ENCODE measurements at places on chromosomes 1 and 21.

- DNase-seq = peak; percentile 42
These were observed 5.3 kb upstream of the CCDC27 start for GRCh38 chr1:3746830-3747521.

DNA sequence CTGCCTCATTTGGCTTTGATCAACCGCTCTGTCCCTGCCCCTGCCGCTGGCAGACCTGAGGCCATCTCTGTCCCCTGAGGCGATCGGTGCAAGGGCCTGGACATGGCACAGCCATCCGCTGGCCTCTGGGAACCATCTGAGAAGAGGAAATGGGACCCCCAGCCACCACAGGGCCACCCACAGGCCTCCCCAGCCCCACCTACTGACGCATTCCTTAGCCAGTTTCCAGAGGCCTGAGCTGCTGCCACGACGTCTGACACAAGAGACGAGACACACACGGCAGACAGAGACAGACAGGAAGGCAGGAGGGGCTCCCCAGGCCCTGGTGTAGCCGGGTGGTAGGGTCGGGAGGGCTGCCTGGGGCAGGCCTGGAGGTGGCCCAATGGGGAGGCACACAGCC, 37.3 kb upstream of the EDN2 start:
- no peak for DNase-seq

DNA sequence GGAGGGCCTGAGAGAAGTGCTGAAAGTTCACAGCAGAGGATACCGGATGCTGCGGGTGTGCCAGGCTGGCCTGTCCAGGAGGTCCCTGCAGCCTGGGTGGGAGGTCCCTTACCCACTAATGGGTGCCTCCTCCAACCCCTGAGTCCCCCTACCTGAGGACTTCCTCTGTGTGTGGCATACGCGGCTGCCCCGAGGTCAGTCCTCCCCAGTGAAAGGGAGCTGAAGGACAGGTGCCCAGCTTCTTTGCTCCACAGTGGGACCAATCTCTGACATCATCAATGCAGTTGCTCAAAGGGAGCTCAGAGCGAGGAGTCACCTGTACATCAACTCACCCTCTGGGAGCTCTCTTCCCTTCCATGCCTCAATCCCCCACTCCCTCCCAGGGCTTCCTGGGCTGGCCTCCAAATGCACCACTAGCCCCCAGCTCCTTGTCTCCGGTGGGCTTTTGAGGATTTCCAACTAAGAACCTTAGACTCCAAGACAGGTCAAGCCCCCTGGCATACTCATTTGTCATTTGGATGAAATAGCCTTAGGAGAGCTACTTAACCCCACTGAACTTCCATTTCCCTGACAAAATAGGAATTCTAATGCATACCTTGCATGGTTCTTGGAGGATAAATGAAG, 53.9 kb downstream of the PDE9A start:
- DNase-seq = no peak

GRCh38 chr1:77994117-77994705, 10.5 kb upstream of the DNAJB4 start:
- no peak for DNase-seq

GRCh38 chr21:27813750-27814149, 846.9 kb upstream of the ADAMTS5 start:
- DNase-seq = no peak

DNA sequence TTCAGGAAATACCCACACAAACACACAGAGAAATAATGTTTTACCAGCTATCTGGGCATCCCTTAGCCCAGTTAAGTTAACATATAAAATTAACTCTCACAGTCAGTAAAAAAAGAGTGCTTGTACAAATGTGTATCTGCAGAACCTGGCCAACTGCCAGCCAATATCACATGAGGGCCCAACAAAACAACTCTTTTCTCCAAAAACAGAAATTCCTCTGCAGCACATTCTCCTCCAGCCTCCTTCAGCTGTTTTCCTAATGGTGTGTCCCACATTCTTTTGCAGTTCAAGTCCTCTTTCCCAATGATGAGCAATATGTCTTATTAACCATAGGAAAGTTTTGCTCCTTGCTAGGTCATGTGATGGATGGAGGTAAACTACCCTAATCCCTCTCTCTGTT, 75.5 kb downstream of the LRRC7 start:
- no peak for DNase-seq

- DNase-seq = no peak
These were observed 487.5 kb upstream of the CHRM3 start for GRCh38 chr1:238898856-238899255.

GRCh38 chr1:25677193-25677773, 60.7 kb downstream of the MAN1C1 start:
- DNase-seq = no peak

DNA sequence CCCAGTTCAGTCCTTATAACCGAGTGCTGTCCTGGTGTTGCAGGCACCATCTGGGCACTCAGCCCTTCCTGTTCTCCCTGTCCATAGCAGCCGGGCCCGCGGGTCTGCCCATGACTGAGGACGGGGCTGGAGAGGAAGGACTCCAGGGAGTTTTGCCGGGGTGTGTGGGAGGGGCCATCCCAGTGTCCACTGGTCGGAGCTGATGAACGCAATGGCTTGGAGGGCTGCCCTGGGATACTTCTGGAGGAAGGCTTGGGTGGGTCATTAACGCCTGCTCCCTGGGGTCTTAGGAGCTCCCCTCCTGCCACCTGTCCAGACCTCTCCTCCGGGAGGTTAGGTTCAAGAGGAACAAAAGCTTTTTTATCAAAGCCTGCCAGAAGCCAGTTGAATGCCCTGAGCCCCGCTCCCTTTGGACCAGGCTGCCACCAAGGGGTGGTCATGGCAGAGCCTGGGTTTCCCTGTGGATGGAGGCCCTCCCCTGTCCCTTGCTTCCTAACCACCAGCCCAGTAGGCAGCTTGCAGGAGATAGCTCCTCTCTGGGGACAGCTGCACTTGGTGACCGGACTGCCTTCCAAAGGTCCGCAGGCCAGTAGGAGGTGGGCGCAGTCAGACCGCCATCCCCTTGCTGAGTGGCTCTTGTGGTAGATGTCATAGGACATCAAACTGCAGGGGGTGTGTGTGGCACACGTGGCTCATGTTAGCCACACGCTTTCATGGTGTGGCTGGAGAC, 61.3 kb downstream of the TRIM11 start:
- DNase-seq = no peak

DNA sequence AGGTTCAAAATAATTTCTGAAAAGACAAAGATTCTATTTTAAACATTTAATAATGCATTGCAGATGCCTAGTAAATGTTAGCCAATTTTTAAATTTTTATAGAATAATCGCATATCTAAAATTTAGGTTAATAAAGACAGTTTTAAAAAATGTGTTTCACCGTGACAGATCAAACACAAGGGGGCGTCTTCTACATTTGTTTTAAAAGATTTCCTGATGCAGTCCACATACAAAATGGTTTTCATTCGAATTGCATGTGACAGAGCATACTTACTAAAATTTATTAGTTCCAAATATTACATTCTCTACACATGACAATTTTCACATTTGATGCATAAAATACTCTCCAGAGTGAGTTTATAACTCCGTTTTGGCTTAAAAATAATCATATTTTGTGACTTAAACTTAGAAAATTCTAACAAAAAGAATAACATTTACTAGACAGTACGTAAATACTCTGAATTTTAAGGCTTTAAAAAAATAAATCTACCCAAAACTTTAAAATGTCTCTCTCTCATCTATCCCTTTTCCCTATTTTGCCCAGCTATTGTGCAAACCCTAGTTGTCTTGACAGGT, 75.5 kb downstream of the ADAMTS1 start:
- peak; percentile 42 for DNase-seq

DNA sequence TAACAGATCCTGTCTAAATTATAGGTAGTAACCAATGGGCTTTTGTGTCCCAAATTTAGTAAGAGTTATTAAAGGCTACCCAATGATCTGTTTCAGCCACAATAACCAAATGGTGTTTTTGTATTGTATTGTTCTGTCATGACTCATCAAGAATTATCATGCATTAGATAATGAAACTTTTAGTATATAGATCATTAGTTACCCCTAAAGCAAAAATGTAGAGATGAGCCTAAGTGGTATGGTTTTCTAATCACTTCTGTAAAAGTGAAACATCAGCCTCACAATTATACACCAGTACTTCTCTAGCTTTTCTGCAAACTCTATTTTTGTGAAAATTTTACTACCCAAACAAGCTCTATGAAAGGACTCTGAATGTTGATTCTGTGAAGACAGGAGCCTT, 71.4 kb downstream of the LRRC7 start:
- no peak for DNase-seq

- DNase-seq = no peak
These were observed 812.7 kb downstream of the PLA2G4A start for GRCh38 chr1:187641463-187641862.

- no peak for DNase-seq
These were observed 160.9 kb downstream of the PTPRU start for GRCh38 chr1:29397256-29397590.

GRCh38 chr1:166197597-166197996, 30.8 kb upstream of the FAM78B start:
- DNase-seq = no peak

GRCh38 chr1:117473063-117473462, 105.8 kb downstream of the MAN1A2 start:
- no peak for DNase-seq

DNA sequence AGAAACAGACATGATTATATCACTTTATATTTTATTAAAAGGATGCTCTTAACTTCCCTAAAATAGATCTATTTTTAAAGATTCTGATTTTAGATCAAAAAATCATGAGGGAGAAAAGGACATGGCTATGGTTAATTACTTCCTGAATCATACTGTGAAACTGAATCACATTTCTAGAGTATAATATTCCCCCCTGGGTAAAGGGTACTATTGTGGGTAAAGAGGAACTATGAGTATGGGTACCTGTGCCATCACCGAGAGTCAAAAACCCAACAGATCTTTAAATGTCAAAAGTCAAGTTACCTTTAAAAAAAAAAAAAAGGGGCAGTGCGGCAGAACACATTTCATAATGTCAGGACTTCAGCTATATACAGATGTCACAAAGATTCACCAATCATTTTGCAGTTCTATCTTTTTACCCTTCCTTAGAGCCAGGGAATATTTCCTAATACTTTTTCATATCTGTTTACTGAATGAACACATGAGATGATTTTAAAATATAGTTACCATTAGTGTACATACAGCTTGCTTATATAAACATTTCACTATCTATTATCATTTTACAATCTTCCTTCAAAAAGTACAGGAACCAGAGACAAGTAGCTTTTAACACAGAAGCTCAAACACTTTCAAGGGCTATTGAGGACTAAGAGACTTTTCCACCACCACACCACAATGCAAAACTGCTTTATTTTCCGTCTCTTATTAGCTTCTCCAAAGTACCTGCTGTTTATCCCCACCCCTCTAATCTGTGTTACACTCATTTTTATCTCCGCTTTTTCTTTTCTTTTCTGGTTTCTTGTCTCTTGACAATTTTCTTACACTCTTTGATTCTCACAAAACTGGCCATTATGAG, 45.0 kb downstream of the EVI5 start:
- DNase-seq = no peak

DNA sequence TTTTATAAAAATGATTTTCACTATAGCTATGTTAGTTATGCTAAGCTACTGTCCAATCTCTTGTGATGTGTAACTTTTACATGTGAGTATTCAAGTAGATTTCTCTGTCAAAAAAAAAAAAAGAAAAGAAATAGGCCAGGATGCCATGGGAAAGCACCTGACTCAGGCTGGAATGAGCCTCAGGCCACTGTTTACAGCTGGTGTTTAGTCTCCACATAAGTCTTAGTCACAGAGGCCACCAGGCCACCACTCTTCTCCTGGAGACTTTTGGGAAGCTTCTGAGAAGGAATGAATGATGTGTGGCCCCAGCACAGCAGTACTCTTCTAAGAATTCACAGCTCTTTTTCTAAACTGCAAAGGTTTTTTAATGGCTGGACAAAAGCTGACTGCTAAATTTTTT, 48.9 kb downstream of the CHML start:
- DNase-seq = no peak

- no peak for DNase-seq
These were observed 6.7 kb downstream of the MYCL start for GRCh38 chr1:39894884-39895495.

GRCh38 chr21:35488946-35489345, 439.8 kb upstream of the RUNX1 start:
- DNase-seq = no peak

GRCh38 chr1:10793129-10793651, 3.3 kb downstream of the CASZ1 start:
- DNase-seq = no peak

DNA sequence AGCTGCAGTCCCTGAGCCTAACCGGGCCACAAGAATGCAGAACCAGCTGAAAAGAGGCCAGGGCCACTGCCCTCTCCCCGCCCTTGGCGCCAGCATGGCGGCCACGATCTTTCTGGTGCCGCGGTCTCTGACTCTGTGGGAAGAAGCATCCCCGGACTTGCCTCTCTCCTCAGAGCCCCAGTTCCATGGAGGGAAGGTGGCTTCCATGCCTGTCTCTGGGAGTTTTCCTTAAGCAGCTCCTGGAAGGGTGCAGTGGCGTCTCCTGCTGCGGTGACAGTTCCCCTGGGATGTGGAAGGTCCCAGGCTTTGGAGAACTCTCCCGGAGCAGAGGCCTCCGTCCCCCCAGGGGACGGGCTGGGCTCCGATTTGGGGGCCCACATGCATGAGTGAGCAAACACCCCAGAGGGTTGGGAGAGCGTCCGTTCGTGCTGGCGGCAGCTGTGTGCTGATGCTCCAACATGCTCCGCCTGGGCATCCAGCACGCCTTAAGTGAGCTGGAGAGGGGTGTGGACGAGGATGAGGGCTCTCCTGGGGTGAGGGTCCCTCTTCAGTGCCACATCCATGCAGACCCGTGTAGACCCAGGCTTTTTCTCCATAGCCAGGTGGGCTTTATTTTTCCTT, 109.8 kb upstream of the COL6A1 start:
- no peak for DNase-seq

DNA sequence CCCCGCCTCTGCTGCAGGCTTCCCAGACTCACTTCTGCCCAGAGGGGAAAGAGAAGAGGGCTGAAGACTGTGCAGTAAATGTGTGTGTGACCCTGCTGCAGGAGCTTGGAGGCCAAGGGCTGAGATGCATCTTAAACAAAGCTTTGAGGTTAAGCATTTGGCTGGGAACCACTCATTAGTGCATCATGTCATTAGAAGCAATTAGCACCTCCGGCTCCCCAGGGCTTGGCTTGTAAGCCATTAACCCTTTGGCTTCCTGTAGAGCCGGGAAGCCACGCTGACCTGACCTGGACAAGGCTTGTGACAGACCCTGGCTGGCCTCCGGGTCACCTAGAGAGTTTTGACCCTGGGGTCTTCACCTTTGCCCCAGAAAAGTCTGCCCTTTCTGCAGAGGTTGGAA, 77.0 kb downstream of the CSMD2 start:
- DNase-seq = no peak

Data from fibroblast of skin of left quadriceps (primary cell).